Fibroblast of the aortic adventitia (primary cell): ENCODE measurements at places on chromosomes 3 and 15.

- peak; percentile 69 for DNase-seq
Observed at GRCh38 chr3:43759297-43759782, 68.6 kb downstream of the ABHD5 start.

GRCh38 chr3:94115482-94115881 lies 52.6 kb downstream of the NSUN3 start:
- DNase-seq, result peak; percentile 62

- DNase-seq, result peak; percentile 22
Observed at GRCh38 chr15:73575636-73576247, 57.4 kb downstream of the NPTN start.

DNA sequence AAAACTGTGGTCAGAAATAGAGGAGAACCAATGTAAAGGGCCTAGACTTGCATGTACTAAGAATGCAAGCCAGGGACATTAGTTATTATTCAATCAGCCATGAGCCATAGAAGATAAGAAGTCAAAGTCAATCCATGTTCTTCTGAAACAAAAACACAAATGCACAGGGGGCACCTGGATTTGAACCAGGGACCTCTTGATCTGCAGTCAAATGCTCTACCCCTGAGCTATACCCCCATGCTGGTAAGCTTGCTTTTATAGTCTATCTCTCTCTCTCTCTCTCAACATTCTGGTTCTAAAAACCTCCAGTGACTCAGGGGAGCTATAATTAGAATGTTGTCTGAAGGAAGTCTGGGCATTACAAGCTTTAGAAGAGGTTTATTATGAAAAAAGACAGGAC lies 85.6 kb upstream of the ACP3 start:
- peak; percentile 81 for DNase-seq

DNA sequence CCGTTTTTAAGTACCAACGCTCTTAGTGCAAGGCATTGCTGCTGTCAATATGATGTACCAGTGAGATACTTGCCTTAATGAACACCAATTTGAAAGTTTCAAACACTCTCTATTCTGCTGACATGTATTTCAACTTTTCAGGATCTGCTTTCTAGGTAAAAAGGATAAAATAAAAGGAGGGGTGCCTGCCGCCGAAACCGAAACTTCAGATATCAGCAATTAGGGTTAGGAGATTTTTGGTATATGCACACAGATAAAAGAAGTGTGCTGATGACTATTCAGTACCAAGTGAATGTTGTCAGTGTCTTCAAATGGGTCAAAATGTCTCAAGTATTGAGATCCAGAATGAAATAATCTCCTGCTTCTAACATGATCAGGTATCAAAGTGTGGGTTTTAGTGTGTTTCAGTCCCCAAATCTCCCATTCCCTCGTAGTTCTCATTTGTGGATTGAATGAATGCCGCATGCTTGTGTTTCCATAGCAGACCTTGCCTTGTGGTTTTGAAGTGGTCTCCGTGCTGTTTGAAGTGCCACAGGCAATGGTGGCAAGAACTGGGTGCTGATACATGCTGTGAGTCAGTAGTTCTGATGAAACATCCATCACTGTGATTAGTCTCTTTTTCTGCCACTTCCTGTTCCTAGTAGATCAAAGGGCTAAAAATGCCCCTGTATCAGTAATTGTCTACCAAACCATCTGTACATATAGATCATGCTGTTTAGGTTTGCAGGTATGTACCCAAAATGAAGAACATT lies 22.5 kb downstream of the CHST14 start:
- DNase-seq, result no peak

DNA sequence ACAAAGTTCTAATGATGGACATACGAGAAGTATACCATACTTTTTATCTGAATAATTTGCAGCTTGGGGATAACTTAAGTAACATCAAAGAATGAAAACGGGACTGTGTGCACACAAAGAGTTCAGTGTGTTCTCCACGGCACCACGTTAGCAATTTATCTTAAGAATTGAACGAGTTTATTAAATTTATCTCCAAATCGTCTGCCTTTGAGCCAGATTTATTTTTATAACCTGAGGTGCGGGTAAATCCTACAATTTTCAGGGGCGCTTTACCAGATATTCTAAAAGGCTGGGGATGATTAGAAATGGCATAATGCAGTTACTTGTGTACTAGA lies 3.5 kb downstream of the CHD2 start:
- DNase-seq, result peak; percentile 41

- DNase-seq, result no peak
Observed at GRCh38 chr3:178735032-178735674, 198.9 kb downstream of the KCNMB2 start.

DNA sequence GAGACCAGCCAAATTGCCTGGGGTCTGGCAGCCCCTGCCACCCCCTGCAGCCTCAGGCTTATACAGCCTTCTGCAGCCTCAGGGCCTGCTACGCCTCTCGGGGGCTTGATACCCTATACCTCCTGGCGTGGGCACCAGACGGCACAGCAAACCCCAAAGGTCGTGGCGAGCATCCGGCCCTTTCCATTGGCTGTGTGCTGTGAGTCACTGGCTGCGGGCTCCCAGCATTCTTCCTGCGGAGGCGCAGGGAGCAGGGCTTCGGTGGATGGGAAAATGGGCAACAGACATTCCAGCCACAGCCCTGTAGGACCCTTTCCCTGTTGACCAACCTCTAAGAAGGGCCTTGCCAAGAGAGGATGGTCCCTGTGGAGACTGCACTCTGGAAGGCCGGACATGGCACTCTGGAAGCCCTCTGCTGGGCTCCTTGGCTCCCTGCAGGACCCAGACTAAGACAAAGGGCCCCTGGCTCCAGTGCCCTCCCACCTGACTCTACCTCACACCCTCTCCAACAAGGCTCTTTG lies 59.6 kb downstream of the ITGA11 start:
- DNase-seq, result peak; percentile 16

DNA sequence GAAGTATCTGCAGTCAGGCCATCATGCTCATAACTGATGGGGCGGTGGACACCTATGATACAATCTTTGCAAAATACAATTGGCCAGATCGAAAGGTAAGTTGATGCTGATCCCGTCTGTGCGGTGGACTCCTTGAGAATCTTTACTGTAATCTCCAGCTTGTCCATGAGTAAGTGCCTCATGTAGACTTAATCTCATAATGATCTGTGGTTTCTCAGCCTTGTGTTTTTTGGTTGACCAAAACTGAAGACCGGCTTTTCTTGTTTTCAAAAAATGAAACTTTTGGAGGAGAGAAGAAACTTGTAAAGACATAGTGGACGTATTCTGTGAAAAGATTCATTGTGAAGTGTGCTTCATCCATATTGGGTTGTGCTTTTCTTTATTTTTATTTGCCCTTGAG lies 285.7 kb downstream of the LRTM1 start:
- DNase-seq, result no peak

GRCh38 chr15:32643907-32644445 lies 2.5 kb downstream of the SCG5 start:
- DNase-seq, result no peak

- peak; percentile 75 for DNase-seq
Observed at GRCh38 chr15:48388016-48388851, 57.0 kb downstream of the DUT start.

GRCh38 chr3:135000465-135000864 lies 205.4 kb downstream of the EPHB1 start:
- DNase-seq, result peak; percentile 6

DNA sequence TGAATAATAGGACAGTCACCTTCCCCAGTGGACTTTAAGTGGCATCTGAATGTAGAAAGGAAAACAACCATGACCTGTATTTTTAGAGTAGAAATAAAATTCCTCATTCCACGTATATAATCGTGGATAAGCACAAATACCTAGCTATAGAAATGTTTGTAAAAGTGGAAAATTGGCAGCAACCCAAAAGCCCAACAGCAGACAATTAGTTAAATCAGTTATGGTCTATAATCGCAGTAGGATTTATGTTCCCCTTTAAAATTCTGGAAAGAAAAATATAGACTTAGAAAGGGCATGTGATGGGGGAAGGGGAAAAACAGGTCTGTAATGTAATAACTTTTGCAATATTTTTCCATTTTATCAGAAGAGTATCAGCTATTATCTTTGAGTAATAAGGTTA lies 241.9 kb upstream of the ST8SIA2 start:
- DNase-seq, result no peak

GRCh38 chr3:65595222-65596028 lies 443.3 kb downstream of the MAGI1 start:
- DNase-seq, result no peak

GRCh38 chr3:31462050-31462569 lies 70.6 kb upstream of the STT3B start:
- no peak for DNase-seq

DNA sequence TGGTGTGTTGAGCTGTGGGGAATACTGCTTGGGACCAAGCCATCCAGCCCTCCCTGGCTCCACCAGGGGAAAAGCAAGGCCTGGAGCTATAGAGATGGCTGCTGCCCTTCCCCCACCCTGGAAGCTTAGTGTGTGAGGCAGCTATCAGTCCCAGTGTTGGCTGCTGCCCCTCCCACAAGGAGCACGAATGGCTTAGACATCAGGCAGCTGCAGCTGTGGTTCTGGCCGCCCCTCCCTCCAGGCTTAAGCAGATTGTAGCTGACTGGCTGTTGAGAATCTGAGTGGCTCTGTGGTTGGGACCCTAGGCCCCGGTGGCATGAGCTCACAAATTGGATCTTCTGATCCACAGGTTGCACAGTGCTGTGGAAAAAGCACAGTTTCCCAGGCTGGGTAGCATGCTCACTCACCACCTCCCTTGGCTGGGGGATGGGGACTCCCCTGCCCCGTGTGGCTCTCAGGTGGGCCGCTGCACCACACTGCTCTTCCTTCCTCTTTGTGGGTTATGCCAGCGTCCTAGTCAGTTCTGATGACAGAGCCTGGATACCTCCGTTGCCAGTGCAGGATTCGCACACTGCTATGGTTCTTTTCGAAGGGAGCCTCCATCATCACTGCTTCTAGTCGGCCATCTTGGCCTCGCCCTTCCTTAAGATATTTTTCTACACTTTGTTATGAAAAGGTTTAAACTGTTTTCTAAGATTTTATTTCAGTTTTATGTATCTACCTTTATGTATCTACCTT lies 21.2 kb upstream of the SUCNR1 start:
- DNase-seq, result no peak

- DNase-seq, result no peak
Observed at GRCh38 chr15:57345584-57345983, 30.7 kb upstream of the CGNL1 start.

DNA sequence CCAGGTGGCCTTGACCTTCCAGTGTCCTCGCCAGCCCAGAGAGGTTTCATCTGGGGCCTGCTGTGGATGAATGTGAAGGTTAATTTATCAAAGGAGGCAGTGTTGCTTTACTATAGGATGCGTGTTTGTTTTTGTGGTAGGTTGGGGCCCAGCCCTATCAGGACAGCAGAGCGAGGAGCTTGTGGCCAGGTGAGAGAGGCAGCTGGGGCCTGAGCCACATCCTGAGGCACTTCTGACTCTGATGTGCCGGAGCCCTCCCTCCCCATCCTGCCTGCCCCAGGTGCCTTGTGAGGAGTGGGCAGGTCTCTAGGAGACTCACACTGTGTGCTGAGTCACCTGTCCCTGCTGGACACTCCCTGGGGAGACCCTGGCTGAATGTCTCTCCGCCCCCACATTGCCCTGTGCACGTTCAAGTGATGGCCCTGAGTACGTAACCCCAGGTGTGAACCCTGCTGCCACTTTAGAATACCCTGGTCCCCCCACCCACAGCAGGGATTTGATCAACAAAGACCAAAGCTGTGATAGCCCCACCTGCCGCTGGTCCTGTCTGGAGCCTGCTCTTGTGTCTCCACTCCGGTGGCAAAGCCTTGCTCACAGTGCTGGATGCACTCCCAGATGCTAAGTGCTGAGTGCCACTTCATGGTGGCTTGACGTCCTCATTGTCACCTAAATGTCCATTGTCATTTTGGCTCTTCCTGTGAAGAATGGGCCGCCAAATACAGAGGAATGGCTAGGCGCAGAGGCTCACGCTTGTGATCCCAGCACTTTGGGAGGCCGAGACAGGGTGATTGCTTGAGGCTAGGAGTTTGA lies 16.0 kb downstream of the FBLN2 start:
- DNase-seq, result no peak

- peak; percentile 86 for DNase-seq
Observed at GRCh38 chr3:107662124-107662507, 139.4 kb downstream of the BBX start.

DNA sequence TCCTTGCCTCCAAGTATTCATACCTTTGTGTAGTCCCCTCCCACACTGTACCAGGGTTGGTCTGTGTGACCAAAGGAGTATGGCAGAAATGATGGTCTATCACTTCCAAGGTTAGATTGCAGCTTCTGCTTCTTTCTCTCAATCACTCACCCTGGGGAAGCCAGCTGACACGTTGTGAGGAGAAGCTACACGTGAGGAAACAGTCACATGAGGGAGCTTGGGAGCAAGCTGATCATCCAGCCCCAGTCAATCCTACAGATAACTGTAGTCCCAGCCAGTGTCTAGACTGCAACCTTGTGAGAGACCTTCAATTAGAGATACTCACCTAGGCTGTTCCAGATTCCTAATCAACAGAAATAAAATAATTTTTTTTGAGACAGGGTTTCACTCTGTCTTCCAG lies 6.2 kb upstream of the ZNF774 start:
- no peak for DNase-seq

GRCh38 chr3:192816351-192816750 lies 89.0 kb upstream of the FGF12 start:
- DNase-seq, result peak; percentile 85

DNA sequence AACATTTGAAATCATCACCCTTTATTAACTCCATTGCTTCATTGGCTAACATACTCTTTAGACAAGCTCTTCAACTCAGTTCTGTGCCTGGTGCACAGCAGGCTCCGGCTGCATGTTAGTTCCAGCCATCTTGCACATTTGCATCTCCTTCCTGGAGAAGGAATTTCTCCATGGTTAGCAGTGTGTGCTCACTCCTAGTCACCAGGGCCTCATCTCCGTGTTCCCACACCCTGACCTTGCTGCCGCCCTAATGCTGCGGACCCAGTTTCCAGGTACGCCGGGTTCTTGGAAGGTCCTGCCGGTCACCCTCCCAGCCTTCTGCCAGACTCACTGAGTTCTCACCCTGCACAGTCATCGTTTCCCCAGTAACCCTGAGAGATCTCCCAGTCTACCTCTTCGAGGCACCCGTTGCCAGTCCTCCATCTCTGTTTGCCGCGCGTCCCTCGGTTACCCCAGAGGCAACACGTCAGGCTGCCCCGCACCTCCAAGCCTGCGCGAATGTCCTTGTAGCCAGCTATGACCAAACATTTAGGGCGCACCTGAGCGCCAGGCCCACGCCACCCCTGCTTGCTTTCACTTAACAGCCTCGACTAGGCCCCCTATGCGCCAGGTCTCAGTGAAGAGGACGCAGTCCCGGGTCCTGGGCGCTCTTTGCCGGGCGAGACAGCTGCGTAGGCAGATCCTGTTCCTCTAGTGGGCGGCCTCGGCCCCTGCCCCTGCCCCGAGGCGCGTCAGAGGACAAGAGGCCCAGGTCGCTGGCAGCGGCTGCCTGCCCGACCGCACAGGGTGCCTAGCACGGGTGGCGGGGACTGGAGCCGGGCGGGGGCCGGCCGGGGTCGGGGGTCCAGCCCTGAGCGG lies 747 bp upstream of the ZNF592 start:
- DNase-seq, result peak; percentile 60

GRCh38 chr15:75358771-75359536 lies 9.5 kb downstream of the MAN2C1 start:
- DNase-seq, result no peak

- DNase-seq, result peak; percentile 96
Observed at GRCh38 chr3:72234391-72234790, 449.4 kb upstream of the PROK2 start.

GRCh38 chr15:51620641-51621040 lies 1.9 kb downstream of the DMXL2 start:
- no peak for DNase-seq

- DNase-seq, result peak; percentile 97
Observed at GRCh38 chr3:15647611-15648167, 46.1 kb downstream of the BTD start.
